Ammon's horn (tissue), 1 donor: ENCODE measurements at places on chromosomes 6 and 20.

DNA sequence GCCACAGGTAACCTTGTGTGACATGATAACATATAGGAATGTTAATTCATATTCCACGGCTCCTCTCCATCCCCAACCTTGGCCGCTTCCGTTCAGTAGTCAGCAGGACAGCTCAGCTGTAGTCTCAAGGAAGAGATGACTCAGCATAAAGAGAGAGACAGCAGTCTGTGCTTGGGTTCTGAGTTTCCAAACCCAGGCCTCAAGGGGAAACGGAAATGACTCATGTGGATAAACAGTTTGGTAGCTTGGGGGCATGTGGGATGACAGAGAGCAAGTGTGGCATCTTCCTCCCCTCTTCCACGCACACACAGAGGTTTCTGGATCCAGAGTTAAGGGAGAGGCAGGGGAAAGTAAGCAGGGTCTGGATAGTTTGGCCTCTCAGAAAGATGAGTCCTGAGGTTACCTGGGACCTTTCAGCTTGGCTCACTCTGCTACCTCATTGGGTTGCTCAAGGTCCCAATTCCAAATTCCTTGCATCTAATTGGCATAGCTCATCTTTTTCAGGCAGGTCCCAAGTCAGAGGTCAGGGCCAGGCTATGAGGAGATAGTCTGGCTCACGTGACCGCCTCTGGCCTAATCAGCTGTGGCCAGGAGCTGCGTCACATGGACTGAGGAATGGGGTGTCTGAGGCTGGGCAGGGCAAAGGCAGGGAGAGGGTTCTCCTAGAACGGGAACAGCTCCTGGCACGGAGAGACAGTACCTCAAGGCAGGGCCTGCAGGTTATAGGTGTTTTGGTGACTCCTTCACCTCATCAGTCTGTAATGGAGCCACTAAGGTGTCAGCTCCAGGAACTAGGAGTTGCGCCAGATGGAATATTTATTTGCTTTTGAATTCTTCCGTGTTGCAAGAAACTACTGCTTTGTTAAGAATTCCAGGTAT is 36.5 kb upstream of the MLN start:
- peak; percentile 33 for DNase-seq

DNA sequence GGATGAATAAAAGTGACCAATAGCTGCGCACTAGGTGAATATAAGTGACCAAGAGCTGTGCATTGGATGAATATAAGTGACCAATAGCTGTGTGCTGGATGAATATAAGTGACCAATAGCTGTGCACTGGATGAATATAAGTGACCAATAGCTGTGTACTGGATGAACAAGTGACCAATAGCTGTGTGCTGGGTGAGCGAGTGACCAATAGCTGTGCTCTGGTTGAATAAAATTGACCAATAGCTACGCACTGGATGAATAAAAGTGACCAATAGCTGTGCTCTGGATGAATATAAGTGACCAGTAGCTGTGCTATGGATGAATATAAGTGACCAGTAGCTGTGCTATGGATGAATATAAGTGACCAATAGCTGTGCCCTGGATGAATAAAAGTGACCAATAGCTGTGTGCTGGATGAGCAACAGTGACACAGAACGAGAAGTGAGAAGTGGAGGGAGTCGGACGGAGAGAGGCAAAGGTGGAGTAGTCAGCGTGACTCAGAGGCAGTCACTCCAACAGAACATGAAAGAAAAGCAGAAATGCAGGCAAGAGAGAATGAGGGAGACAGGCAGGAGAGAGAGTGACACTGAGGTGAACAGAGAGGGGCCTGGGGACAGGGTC is 38.5 kb downstream of the RBM38 start:
- DNase-seq = no peak

DNA sequence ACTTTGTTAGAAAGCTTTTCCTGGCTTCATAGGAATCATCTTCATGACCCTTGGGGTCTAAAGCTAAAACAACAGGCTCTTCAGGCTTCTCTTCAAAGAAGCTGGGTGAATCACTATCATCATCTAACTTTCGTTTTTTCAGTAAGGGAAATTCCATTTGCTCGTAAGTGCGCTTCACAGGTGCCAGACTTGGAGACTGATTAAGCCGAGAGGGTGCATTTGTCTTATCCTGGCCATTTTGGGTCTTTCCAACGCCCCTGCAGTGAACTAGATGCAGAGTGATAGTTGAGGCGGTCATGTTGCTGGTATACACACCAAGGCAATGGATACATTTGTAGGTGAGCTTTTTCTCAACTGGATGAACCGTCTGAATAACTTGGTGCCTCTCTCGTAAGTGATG is 38.8 kb downstream of the ADNP start:
- no peak for DNase-seq

DNA sequence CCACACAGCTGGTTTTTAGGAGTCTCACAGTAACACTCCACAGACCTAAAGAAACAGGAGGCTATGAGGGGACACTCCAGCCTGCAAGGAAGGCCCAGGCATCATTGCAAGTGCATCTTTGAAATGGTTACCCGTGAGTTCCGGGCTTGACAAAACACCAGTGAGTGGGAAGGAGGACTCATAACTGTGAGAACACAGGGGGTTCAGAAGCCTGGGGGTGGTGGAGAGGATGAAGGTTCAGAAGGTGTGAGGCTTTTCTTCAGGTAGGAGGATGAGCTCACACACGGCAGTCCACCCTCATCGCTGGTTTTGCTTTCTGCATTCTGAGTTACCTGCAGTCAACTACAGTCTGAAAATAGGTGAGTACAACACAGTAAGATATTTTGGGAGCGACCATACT is 39.9 kb downstream of the MAP7 start:
- no peak for DNase-seq

- no peak for DNase-seq
Observed at GRCh38 chr6:20840675-20841074, 306.4 kb downstream of the CDKAL1 start.

- no peak for DNase-seq
Observed at GRCh38 chr20:64149141-64149540, 15.1 kb upstream of the MYT1 start.

GRCh38 chr20:40774252-40774651 is 85.2 kb upstream of the MAFB start:
- DNase-seq = no peak

DNA sequence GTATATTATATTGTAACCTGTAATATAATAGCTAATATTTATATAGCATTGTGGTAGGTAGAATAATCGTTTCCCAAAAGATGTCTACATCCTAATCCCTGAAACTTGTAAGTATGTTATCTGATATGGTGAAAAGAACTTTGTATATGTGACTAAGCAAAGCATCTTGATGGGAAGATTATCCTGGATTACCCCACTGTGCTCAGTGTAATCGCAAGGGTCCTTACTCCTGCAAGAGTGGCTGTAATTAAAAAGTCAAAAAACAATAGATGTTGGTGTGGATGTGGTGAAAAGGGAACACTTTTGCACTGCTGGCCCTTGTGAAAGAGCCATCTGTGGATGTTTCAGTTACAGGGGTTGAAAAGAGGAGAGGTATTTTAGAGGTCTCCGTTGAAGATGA is 95.2 kb downstream of the EDN1 start:
- no peak for DNase-seq

DNA sequence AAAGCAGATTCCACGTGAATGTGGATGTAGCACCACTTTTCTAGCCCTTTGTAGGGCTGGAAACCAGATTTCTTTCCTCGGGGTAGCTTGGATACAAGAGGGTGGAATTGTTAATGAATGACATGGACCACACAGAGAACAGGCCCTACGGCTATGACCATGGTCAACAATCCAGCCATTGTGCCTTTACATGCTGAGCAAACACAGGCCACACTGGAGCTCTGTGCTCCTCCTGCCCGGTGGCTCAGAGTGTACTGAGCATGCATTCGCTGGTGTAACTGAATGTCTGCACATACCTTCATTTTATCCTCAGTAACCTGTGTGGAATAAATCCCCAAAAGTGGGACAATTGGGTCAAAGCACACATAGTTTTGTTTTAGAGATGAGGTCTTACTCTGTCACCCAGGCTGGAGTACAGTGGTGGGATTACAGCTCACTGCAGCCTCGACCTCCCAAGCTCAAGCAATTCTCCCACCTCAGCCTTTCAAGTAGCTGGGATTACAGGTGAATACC is 32.8 kb downstream of the LRP11 start:
- peak; percentile 91 for DNase-seq

DNA sequence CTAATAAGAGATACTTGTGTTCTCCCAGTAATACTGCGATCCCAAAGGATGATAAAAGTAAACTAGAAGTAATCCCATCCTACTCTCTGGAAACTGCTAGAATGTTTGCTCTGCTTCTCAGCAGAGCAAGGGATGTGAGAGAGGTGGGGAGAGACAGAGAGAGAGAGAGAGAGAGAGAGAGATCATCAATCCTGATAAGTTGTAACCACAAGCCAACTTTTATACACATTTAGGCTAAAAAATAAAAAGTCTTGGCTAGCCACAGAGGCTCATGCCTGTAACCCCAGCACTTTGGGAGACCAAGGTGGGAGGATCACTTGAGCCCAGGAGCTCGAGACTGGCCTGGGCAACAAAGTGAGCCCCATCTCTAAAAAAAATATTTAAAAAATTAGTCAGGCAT is 16.0 kb upstream of the TRIM38 start:
- no peak for DNase-seq

DNA sequence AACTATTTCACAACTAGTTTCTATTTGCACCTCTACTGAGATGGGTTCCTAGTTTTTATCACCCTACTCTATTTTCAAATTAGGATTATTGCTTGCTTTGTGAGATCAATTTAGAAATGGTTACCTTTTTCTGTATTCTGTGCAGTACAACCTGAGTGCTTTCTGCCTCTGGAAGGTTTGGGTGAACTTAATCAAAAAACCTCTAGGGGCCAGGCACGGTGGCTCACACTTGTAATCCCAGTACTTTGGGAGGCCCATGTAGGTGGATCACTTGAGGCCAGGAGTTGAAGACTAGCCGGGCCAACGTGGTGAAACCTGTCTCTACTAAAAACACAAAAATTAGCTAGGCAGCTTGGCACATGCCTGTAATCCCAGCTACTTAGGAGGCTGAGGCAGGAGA is 63.3 kb downstream of the SCAF8 start:
- DNase-seq = no peak

DNA sequence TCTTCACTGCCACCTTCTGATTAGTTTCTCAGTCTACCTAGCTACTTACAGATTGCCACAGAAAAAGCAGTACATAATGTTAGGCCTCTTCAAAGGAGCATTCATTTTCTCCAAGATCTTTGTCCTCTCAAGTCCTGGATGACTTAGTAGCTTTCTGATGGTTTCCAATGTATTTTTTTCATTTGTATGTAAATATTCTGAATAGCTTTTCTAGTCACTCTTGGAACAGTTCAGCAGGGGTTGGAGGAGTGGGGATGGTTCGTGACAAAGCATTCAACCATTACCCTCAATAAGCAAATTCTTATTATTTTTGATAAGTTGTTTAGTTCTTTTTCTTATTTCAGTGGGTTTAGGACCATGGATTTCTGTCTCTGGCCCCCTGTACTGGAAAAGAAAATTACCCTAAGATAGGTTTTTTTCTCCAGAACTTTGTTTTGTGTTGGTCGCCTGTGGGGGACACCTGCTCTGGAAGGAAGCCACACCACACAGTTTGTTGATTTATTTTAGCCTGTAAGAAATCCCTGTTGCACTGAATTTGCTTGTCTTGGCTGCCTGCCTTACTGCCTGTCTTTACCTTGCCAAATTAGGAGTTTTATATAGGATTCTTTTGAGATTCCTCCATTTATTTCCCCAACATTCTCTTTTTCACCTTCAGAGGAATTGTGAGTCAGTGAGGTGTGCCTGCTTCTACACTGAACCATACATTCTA is 247.9 kb downstream of the RFPL4B start:
- no peak for DNase-seq

- DNase-seq = no peak
Observed at GRCh38 chr20:34663213-34663943, 13.5 kb downstream of the PIGU start.

- peak; percentile 55 for DNase-seq
Observed at GRCh38 chr20:5675103-5676091, 74.8 kb upstream of the SHLD1 start.

- no peak for DNase-seq
Observed at GRCh38 chr20:41278936-41279335, 38.6 kb downstream of the ZHX3 start.

DNA sequence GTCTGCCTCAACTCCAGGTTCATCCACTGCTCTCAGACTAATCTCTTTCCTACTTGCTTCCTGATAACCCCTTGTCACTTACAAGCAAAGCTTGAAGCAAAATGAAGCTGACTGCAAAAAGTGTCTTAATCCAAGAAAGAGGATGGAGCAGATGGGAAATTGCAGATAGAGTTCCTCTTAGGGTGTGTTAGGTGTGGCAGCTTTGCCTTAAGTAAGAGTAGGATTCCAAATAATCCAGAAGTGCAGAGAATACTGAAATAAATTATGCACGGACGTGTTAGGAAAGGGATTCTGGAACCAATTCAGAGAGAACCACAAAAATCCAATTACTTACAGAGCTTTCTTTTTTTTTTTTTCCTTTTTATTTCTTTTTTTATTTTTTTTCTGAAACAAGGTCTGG is 6.1 kb upstream of the RPL7L1 start:
- no peak for DNase-seq

DNA sequence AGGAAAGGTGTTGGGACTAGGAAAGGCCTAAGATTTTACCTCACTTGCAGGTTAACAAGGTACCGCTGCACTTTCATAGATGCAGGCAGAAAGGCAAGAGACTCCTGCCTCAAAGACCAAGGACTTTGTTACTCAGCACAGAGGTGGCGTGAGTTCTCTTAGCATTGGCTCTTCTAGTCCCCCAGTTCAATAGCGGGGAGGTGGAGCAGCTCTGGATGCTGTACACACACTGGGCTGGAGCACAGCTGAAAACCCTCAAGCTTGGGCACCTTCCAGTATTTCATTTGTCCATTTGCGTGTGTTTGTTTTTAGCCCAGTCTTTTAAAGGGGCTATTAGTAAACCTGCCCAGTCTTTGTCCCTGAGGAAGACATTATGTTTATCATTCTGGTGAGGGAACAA is 345.2 kb downstream of the FARS2 start:
- DNase-seq = peak; percentile 32
